ENCODE measurements at places on chromosomes 11 and 22.

DNA sequence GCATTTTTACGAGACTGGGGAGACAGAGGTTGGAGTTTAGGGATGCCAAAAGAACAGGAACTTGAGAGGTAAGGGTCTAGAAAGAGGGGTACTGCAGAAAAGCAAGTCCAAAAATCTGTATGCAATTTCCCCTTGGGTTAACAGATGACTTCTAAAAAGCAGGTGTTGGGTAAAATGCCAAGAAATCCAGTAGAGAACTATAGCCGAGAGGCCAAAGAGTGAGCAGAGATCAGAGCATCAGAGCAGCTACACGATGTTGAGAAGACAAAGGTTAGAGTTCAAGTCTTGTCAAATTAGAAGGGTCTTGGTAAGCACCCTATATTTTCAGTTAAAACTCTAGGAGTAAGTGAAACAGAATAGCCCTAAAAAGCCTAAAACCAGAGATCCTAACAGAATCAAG, 145.2 kb downstream of the FCHSD2 start:
- no peak for DNase-seq
- H3K4me1 ChIP-seq = no peaks in the 10 kb centered on the region
- no peak overlapping the region for H3K4me3 ChIP-seq
- H3K27me3 ChIP-seq = no peaks in the 10 kb centered on the region

DNA sequence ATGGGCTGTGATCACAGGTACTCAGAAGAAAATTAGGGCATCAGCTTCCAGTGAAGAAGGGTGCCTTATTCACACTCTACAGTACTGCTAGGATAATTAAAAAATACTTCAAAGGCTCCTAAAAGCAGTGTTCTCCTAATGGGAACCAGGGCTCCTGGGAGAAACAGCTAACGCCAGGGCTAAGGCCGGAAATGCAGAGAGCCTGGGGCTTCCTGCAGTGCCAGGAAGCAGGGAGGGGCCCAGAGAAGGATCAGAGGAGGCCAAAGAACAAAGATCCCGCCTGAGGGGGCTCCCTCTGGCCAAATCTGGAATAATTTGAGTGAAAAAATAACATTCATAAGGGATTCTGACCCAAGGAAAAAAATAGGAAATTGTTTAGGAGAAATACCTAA, 27.5 kb downstream of the TOLLIP start:
- H3K27ac ChIP-seq = no peak overlapping the region
- H3K27me3 ChIP-seq = no peaks in the 10 kb centered on the region
- DNase-seq = no peak
- H3K4me3 ChIP-seq = no peak overlapping the region
- peaks cover 72% of the 10 kb centered on the region for H3K36me3 ChIP-seq
- no peaks in the 10 kb centered on the region for H3K4me1 ChIP-seq

DNA sequence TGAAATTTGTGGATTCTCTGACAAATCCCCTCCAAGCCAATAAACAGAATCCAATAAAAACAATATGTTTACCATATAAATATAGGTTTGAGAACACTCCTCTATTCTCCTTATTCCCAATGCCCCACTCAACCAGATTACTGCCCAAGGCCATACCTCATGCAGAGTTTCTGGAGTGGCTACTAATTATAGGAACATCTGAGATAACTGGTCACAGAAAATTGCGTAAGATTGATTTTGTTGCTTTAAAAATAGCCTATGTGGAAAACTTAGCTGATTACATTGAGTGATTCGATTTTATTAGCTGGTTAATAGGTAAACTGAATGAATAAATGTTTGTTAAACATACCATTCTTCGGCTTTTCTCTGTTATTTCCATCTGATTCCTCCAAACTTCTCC, 48.0 kb downstream of the ME3 start:
- no peaks in the 10 kb centered on the region for H3K27me3 ChIP-seq
- peaks cover 2% of the 10 kb centered on the region for H3K4me1 ChIP-seq
- H3K27ac ChIP-seq = no peak overlapping the region
- H3K4me3 ChIP-seq = no peak overlapping the region
- DNase-seq = no peak

DNA sequence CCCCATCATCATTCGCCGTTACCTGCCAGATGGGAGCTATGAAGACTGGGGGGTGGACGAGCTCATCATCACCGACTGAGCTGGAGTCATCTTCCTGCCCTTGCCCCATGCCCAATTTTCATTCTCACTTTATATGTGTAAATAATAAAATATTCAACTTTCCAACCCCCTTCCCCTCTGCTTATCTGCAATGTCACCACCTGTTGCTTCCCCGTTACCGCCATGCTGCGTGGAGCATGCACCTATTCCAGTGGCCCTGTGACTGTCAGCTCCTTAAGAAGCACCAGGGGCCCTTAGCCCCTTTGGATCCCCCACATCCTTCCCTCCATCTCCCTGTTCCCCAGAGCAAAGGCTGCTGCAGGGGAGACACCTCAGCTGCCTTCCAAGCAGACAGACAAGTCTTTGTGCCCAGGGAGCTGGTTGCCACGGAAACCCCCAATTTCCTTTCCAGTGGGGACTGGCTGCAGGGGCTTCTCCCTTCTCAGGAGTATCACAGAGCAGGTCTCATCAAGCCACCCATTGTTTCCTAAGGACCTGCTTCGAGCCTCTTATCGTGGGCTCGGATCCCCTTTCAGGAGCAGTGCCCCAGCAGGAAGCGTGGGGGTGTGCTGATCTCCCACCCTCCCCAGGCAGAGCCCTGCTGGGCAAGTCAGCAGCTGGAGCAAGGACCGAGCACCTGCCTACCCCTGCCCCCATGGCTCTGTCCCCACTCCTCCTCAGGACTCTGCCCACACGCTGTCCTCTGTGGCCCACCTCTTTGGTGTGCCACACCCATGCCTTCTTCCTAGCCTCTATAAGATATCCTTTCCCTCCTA, 14.3 kb downstream of the POLR2F start:
- H3K36me3 ChIP-seq = peaks cover 32% of the 10 kb centered on the region
- peaks cover 8% of the 10 kb centered on the region for H3K4me1 ChIP-seq
- no peak for DNase-seq
- no peaks in the 10 kb centered on the region for H3K27me3 ChIP-seq
- H3K27ac ChIP-seq = no peak overlapping the region
- H3K4me3 ChIP-seq = no peak overlapping the region

GRCh38 chr11:908273-908672, 2.3 kb downstream of the CHID1 start:
- peak overlapping the region; percentile 37 for H3K4me3 ChIP-seq
- H3K27ac ChIP-seq = no peak overlapping the region
- H3K36me3 ChIP-seq = peaks cover 19% of the 10 kb centered on the region
- H3K4me1 ChIP-seq = peaks cover 11% of the 10 kb centered on the region
- no peaks in the 10 kb centered on the region for H3K27me3 ChIP-seq

Data from trophoblast cell (in vitro differentiated cells and primary cell).